Lower lobe of right lung (tissue), 2 donors: ENCODE measurements at places on chromosomes 1 and 21. TPM values are rescaled to one million over a fixed set of nuclear protein-coding genes. Genes with fewer than 3 reads are reported as not detected.

The SLC9C2 gene
- total RNA-seq, result 1.4 TPM

The IRF6 gene
- 18.2 TPM for total RNA-seq

- DNase-seq, result no peak
Measured at GRCh38 chr21:38323721-38324531, 67.1 kb downstream of the KCNJ15 start.

GRCh38 chr1:180254854-180255253 is 24.8 kb downstream of the LHX4 start:
- no peak for DNase-seq
